ENCODE measurements at places on chromosomes 2 and 18.

GRCh38 chr18:23658285-23658684 is 4.4 kb downstream of the ANKRD29 start:
- DNase-seq: no peak
- no peaks in the 10 kb centered on the region for H3K27me3 ChIP-seq
- H3K36me3 ChIP-seq: no peaks in the 10 kb centered on the region
- no peak overlapping the region for H3K4me3 ChIP-seq
- H3K27ac ChIP-seq: no peak overlapping the region
- H3K4me1 ChIP-seq: peaks cover 3% of the 10 kb centered on the region

DNA sequence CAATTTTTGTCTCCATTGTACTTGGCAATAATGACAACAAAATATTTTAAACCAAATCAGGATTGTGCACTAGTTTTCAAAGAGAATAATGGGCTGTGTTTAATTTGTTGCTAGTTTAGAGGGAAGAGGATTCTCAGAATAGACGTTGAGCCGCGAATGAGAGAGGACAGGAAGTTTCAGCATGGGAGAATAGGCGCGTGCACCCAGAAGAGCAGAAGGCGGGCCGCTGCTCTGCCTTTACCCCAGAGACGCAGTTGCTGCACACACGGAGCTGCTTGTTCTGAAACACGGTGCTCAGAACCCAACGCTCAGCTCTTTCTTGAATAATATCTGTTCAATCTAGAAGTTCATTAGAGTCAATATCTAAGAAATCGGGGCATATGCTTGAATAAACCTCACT is 223.4 kb downstream of the MYT1L start:
- H3K4me1 ChIP-seq: no peaks in the 10 kb centered on the region
- no peak for DNase-seq
- H3K4me3 ChIP-seq: no peak overlapping the region
- no peaks in the 10 kb centered on the region for H3K27me3 ChIP-seq
- H3K27ac ChIP-seq: no peak overlapping the region

DNA sequence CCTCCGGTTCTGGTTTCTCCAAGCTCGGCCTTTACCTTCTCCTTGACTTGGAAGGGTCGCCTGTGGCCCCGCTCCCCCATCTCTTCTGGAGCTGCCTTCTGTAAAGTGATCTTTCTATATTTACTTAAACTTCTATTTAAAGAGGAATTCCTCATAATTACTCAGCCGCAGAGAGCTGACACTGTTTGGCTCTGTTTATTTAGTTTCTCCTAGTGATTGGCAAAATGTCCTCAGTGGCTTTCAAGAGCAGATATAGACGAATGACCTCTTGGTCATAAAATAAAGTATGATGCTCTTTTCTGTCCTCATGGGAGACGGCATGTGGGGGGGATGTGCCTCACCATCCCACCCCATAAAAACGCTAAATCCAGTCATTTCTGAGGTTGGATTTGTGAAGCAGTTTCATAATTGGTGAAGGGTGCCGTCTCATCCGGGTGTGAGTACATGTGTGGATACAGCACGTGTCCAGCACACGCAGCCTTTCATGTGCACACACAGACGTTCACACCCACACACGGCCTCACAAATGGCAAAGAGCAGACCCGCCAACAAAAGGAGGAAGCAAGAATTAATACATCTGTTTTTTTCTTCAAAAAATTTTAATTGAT is 43.4 kb upstream of the SMAD7 start:
- H3K27me3 ChIP-seq: no peaks in the 10 kb centered on the region
- H3K4me3 ChIP-seq: no peak overlapping the region
- no peak overlapping the region for H3K27ac ChIP-seq
- no peak for DNase-seq
- no peaks in the 10 kb centered on the region for H3K36me3 ChIP-seq

- no peak overlapping the region for H3K4me3 ChIP-seq
- DNase-seq: peak; percentile 51
- peaks cover 65% of the 10 kb centered on the region for H3K4me1 ChIP-seq
- no peaks in the 10 kb centered on the region for H3K36me3 ChIP-seq
- H3K27me3 ChIP-seq: no peaks in the 10 kb centered on the region
- H3K27ac ChIP-seq: peak overlapping the region; percentile 28
These were observed 43.2 kb upstream of the GLS start for GRCh38 chr2:190837420-190837819.

All from HCT116 (cell line).